ENCODE measurements at places on chromosomes 2 and 18. TPM values are rescaled to one million over a fixed set of nuclear protein-coding genes. Genes with fewer than 3 reads are reported as not detected.

The CDH7 gene
- 0.44 TPM for total RNA-seq

The ATL2 gene
- total RNA-seq = 38.0 TPM

The DSG1 gene
- total RNA-seq = not detected

The EIF5B gene
- total RNA-seq = 42.0 TPM

GRCh38 chr18:10499230-10499629 is 26.6 kb upstream of the NAPG start:
- H3K27ac ChIP-seq = no peak overlapping the region
- no peaks in the 10 kb centered on the region for H3K27me3 ChIP-seq
- DNase-seq = no peak
- no peak overlapping the region for H3K4me3 ChIP-seq
- no peaks in the 10 kb centered on the region for H3K36me3 ChIP-seq
